ENCODE measurements at places on chromosomes 11 and 22.

- DNase-seq: no peak
These were observed 2.8 kb downstream of the HPX start for GRCh38 chr11:6437993-6438392.

DNA sequence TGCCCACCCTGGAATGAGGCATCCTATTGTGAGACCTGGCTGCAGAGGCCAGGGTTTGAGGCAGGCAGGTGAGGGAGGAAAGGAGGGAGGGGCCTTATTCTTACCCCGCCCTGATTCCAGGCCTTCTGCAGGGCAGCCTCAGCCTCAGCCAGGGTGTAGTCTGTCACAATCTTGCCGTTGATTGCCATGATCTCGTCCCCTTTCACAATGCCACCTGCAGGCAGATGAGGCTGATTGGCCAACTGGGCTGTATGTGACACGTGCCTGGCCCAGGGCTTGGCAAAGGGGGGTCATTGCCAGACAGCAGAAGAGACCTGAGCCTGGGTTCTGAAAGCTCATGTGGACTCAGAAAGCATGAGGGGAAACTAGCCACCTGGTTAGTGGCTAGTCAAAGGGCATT, 21.4 kb upstream of the ABCC8 start:
- DNase-seq: no peak

GRCh38 chr11:45847911-45848316, 639 bp downstream of the CRY2 start:
- no peak for DNase-seq

DNA sequence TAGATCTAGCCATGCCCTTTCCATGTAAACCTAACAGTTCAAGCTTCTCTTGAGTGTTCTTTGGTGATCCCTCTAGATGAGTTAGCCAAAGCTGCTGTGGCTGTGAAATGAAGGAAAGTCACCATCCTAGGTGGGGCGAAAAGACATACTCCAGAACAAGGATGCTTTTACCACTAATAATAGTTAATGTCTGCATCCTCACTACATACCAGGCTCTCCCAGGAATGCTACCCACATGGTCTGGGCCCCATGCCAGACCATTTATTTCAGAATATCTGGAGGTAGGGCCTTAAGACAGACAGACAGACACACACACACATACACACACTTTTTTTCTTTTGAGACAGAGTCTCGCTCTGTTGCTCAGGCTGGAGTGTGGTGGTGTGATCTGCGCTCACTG, 14.7 kb downstream of the ABTB2 start:
- no peak for DNase-seq

GRCh38 chr11:37786214-37786755, 1188.2 kb upstream of the RAG2 start:
- no peak for DNase-seq

GRCh38 chr11:126355324-126355925, at the start of gene ST3GAL4:
ST3GAL4 (plus strand) TSS chr11:126355686; CDS start chr11:126406156, 50,470 bp downstream.
- peak; percentile 90 for DNase-seq

All from left lung (tissue), 14 donors.